ENCODE measurements at places on chromosomes 7 and 10. TPM values are rescaled to one million over a fixed set of nuclear protein-coding genes. Genes with fewer than 3 reads are reported as not detected.

The CYP26A1 gene
- 1.0 TPM for total RNA-seq

The SLC16A12 gene
- 0.23 TPM for total RNA-seq

The LRRC18 gene
- total RNA-seq: not detected

The FAS gene
- 35.0 TPM for total RNA-seq

The PIK3AP1 gene
- 0.16 TPM for total RNA-seq

The ADRB1 gene
- total RNA-seq: 0.52 TPM

The OPN1SW gene
- total RNA-seq: not detected

The HHEX gene
- not detected for total RNA-seq

The SLC29A4 gene
- 6.8 TPM for total RNA-seq

The ZNF365 gene
- total RNA-seq: not detected

The UCN3 gene
- total RNA-seq: not detected

The GALNT17 gene
- total RNA-seq: 84.2 TPM

The CACNB2 gene
- 14.8 TPM for total RNA-seq

The WIPF3 gene
- 1.4 TPM for total RNA-seq

The C10orf90 gene
- 0.13 TPM for total RNA-seq

The FAM180A gene
- total RNA-seq: not detected

The DKK1 gene
- 0.64 TPM for total RNA-seq

The ZNF786 gene
- 5.0 TPM for total RNA-seq

The HGF gene
- total RNA-seq: 0.56 TPM

The SFRP4 gene
- total RNA-seq: 95.4 TPM

The FAM20C gene
- total RNA-seq: 20.1 TPM

The SHH gene
- 1.7 TPM for total RNA-seq

The FAM25C gene
- not detected for total RNA-seq

The PLEKHS1 gene
- total RNA-seq: 0.47 TPM

The JAZF1 gene
- 8.0 TPM for total RNA-seq

The NEUROD6 gene
- not detected for total RNA-seq

The NXPH1 gene
- total RNA-seq: 3.0 TPM

The UTF1 gene
- total RNA-seq: not detected

Data from motor neuron (in vitro differentiated cells).